ENCODE measurements at places on chromosomes 6 and 20. TPM values are rescaled to one million over a fixed set of nuclear protein-coding genes. Genes with fewer than 3 reads are reported as not detected.

DNA sequence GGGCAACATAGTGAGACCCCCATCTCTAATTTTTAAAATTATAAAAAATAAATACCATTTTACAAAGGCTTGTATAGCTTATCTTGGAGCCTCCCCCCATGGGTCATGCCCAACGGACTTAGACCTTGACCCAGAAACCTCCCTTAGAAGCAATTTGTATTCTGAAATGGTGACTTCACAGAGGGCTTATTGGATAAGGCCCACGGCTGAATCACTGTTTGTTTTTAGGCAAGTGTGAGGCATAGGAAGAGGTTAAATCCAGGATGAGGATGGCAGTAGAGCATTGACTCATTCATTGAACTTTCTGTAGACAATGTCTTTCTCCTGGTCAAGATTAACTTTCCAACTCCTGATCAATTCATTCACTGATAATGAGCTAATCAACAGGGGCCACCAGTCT lies 6.2 kb upstream of the SNAI1 start:
- H3K36me3 ChIP-seq = no peaks in the 10 kb centered on the region
- no peak overlapping the region for H3K27ac ChIP-seq
- DNase-seq = no peak
- no peak overlapping the region for H3K4me3 ChIP-seq
- no peaks in the 10 kb centered on the region for H3K27me3 ChIP-seq
- H3K4me1 ChIP-seq = peaks cover 10% of the 10 kb centered on the region

Gene TSHZ2
- total RNA-seq = 2.3 TPM

GRCh38 chr6:129032602-129033001 lies 149.7 kb downstream of the LAMA2 start:
- no peaks in the 10 kb centered on the region for H3K4me1 ChIP-seq
- no peaks in the 10 kb centered on the region for H3K27me3 ChIP-seq
- H3K36me3 ChIP-seq = no peaks in the 10 kb centered on the region
- no peak for DNase-seq

DNA sequence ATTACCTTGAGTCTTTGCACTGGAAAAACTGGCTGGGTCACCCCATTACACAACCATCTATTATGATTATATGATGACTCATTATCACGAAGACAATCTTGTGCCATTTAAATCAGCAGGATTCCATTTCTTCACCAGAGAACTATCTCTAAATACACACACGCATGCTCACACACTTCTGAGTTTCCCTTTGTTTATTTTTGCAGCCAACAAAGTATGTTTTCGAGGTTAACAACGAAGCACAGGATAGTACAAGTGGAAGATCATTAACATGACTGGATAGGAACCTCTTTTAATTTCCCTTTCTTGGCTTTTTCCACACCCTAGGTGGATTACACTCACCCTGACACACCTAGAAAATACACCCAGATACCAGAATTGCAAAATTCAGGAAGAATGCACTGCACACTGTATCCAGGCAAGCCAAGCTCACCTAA lies 18.9 kb downstream of the PERP start:
- no peaks in the 10 kb centered on the region for H3K4me1 ChIP-seq
- no peaks in the 10 kb centered on the region for H3K27me3 ChIP-seq

Gene PTPN1
- total RNA-seq = 32.0 TPM

Gene STX11
- total RNA-seq = 21.0 TPM

Gene GMPR
- total RNA-seq = 120 TPM

Gene LY86
- total RNA-seq = 0.75 TPM

Data from heart left ventricle (tissue), 16 donors.